GM23248 (cell line): ENCODE measurements at places on chromosomes 12 and 14. TPM values are rescaled to one million over a fixed set of nuclear protein-coding genes. Genes with fewer than 3 reads are reported as not detected.

- no peak overlapping the region for H3K27ac ChIP-seq
- no peaks in the 10 kb centered on the region for H3K27me3 ChIP-seq
- H3K4me1 ChIP-seq: peaks cover 18% of the 10 kb centered on the region
- H3K4me3 ChIP-seq: no peak overlapping the region
- DNase-seq: peak; percentile 69
These were observed 4.9 kb downstream of the ZBTB39 start for GRCh38 chr12:57001448-57001906.

DNA sequence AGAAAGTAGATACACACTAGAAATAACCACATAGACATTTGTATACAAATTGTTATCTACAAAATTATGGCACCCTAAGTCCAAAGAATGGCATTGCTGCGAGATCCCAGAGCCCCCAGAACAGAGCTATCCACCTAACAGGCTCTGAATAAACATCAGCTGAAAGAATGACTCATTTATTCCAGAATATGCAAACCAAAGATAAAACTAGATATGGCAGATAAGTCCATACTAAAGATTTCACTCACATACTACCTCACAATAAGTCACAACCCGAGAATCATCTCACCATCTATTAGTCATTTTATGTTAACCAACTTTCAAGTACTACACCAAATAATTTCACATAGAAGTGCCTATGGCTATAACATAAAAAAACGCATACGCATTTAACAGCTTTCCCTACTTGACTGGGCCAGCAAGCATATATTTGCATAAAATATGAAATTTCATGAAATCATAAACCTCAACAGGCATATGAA, 5.6 kb downstream of the CNIH1 start:
- H3K36me3 ChIP-seq: 0 out of 2 replicates have a peak, but pooled peaks cover 10% of the 10 kb centered on the region
- H3K27me3 ChIP-seq: no peaks in the 10 kb centered on the region
- 0 out of 2 replicates have a peak overlapping the region, but pooled peaks have one; percentile 8 for H3K4me3 ChIP-seq
- peak; percentile 81 for DNase-seq

DNA sequence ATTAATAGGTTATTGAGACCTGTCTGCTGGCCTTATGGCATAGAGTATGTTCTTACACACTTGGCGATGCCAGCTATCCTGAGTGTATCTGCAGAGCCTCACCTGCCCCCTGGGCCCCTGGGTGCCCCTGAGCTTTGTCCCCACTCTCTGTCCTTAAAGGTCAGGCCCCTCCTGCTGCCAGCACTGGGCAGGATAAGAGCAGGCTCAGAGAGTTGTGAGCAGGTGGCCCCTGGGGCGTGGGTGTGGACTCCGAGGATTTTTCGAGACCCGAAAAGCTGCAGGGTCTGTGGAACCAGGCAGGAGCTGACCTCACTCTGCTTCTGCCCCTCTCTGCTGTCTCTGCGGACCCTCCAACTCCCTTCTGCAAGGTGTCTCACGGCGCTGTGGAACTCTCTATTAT, 8.2 kb downstream of the HIP1R start:
- peaks cover 21% of the 10 kb centered on the region for H3K4me1 ChIP-seq
- DNase-seq: no peak
- no peaks in the 10 kb centered on the region for H3K27me3 ChIP-seq

DNA sequence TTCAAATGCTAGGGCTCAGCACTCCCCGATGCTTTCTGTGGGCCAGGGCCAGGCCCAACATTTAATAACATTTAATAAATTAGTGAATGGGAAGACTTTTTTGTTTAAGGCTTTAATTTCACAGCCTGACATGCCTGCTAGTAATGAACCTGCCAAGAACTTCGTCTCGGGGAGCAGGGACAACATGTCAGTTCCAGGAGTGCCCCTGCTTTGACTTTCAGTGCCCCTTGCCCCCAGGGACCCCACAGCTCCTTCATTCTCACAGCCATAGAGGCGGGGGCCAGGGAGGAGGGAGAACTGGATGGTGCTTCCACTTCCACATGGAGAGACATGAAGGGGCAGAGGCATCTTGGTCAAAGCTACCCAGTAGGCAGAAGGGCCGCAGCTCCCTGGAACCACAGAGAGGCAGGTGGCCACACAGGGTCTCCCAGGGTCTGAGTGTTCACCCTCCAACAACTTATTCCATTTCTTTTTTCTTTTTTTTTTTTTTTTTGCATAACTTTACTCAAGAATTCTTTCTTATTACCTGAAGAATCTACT, 66.0 kb upstream of the DDX11 start:
- H3K4me3 ChIP-seq: no peak overlapping the region
- H3K27ac ChIP-seq: no peak overlapping the region
- H3K36me3 ChIP-seq: no peaks in the 10 kb centered on the region
- DNase-seq: no peak

GRCh38 chr12:41112903-41113302, 75.2 kb upstream of the PDZRN4 start:
- H3K27me3 ChIP-seq: no peaks in the 10 kb centered on the region
- no peak overlapping the region for H3K27ac ChIP-seq
- H3K4me1 ChIP-seq: no peaks in the 10 kb centered on the region
- no peak overlapping the region for H3K4me3 ChIP-seq
- no peaks in the 10 kb centered on the region for H3K36me3 ChIP-seq

Gene BDKRB1
- 3.9 and 5.5 TPM in 2 replicates for total RNA-seq
